ENCODE measurements at places on chromosomes 12 and 14.

DNA sequence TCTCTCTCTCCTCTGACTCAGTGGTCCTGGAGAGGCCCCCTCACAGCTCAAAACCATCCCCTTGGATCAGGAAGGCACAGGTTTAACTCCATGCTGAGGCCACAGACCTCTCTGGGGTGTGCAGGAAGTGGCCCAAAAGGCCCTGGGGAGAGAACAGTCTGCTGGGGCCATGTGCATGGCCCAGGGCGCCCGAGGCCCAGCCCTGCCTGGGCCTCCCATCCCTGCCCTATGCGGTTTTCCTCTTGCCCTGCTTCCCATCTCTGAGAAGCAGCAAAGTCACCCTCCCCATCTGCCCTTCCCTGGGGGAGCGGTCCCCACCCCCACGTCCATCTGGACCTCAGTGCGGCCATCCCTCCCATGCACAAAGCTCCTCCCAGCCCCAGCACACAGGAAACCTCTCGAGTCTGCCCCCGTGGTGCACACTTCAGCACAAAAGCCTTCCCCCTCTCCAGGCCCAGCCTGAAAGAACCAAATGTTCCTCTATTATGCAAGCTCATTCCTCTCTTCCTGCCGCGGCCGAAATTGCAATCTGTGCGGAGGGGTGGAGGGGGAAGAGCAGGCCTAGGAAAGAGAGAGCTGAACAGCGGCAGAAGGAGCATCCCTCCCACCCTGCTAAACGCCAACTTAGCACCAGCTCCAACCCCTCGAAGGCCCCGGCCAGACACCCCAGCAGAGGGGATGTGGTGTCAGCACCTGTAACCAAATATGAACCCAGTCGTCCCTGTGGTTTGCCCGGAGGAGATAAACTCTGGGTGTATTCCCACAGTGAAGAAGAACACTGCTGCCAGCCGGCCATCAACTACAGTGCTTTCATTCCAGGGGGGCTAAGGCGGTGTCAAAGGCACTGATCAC is 108.5 kb downstream of the SCARB1 start:
- no peak for DNase-seq

GRCh38 chr14:71433303-71433702 is 498.9 kb upstream of the RGS6 start:
- no peak for DNase-seq

- no peak for DNase-seq
Measured at GRCh38 chr12:19763488-19763887, 324.2 kb downstream of the AEBP2 start.

DNA sequence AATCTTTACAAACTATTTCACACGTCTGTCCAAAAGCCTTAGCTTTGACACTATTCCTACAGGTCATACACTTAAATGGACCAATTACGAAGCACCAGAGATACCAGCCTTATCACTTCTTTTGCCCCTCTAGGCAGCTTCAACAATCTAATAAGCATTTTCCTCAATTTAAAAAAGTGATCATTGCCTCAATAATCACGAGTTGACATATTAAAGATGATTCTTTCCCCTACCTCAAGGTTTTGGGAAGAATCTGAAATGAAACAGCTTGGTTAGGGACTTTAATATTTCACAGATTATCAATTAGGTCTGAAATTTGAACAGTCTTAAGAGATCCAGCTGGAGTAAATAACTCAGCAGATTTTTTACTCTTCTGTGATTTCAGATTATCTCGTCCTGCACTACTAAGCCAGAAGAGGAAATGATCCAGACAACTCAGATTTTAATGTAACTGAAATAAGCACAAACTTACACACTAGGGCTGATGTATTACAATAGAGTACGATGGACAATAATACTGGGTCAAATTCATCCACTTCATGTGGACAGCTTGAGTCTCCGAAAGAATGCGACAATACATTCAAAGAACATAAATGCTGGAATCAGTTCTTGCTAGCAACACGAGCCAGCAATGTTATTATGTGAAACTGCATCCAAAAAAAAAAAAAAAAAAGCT is 15.9 kb downstream of the UBE2N start:
- no peak for DNase-seq

GRCh38 chr12:125254236-125254635 is 189.0 kb downstream of the AACS start:
- no peak for DNase-seq

GRCh38 chr12:130435826-130436225 is 98.1 kb downstream of the PIWIL1 start:
- DNase-seq = no peak

- DNase-seq = no peak
Measured at GRCh38 chr12:55797068-55797467, 20.5 kb downstream of the SARNP start.
